ENCODE measurements at places on chromosomes 7 and 10.

GRCh38 chr7:145850636-145851035, 266.0 kb upstream of the CNTNAP2 start:
- DNase-seq: no peak

GRCh38 chr7:140060243-140060630, 2.5 kb downstream of the PARP12 start:
- no peak for DNase-seq

DNA sequence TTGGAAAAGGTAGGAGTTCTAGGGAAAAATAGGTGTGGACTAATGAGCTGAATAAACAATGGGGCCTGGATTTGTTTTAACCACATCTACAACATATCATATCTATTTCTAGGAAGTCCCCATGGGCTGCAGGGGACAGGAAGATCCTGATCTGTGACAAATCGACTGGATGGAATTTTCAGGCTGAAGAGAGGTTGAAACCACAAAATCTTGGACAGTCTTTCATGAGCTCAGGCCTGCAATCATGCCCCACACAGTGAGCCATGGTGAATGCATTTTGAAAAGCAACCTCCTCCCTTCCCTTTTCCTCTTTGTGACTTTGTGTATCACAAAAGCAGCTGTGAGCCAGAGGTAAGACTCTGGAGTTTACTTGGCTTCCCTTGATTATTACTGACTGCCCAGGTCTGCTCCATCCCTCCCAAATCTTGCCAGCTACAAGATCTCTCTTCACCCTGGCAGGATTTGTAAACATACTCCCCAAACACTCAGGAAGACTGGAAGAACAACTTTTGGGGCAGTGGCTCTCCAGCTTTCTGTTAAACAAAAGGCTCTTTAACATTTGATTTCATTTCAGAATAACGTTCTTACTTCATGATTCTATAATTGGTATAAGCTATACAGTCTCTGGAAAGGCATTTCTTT, 66.4 kb downstream of the ASAH2B start:
- no peak for DNase-seq

GRCh38 chr10:102517553-102517952, 13.8 kb downstream of the SUFU start:
- no peak for DNase-seq

GRCh38 chr7:82164813-82165212, 278.8 kb downstream of the CACNA2D1 start:
- DNase-seq: peak; percentile 58
